Mesangial cell (primary cell): ENCODE measurements at places on chromosomes 1 and 21. TPM values are rescaled to one million over a fixed set of nuclear protein-coding genes. Genes with fewer than 3 reads are reported as not detected.

PRAMEF10 gene
- not detected in 2 replicates for total RNA-seq

UBE2U gene
- total RNA-seq, result not detected in 2 replicates

EVI5 gene
- 10.6 and 22.2 TPM in 2 replicates for total RNA-seq

LRRC8B gene
- 5.2 and 7.1 TPM in 2 replicates for total RNA-seq

KCND3 gene
- total RNA-seq, result not detected in 2 replicates

HDGF gene
- total RNA-seq, result 130 and 187 TPM in 2 replicates

SH3BGR gene
- 0.65 and 2.7 TPM in 2 replicates for total RNA-seq
